ENCODE measurements at places on chromosomes 16 and 17.

GRCh38 chr17:4980644-4981216, 6.7 kb downstream of the CAMTA2 start:
- peak; percentile 68 for DNase-seq

- peak; percentile 60 for DNase-seq
Measured at GRCh38 chr16:11224096-11224893, 31.7 kb downstream of the SOCS1 start.

GRCh38 chr17:76419576-76420260, 33.2 kb downstream of the UBE2O start:
- no peak for DNase-seq

GRCh38 chr16:57564571-57565270, 22.3 kb downstream of the ADGRG5 start:
- DNase-seq, result no peak

DNA sequence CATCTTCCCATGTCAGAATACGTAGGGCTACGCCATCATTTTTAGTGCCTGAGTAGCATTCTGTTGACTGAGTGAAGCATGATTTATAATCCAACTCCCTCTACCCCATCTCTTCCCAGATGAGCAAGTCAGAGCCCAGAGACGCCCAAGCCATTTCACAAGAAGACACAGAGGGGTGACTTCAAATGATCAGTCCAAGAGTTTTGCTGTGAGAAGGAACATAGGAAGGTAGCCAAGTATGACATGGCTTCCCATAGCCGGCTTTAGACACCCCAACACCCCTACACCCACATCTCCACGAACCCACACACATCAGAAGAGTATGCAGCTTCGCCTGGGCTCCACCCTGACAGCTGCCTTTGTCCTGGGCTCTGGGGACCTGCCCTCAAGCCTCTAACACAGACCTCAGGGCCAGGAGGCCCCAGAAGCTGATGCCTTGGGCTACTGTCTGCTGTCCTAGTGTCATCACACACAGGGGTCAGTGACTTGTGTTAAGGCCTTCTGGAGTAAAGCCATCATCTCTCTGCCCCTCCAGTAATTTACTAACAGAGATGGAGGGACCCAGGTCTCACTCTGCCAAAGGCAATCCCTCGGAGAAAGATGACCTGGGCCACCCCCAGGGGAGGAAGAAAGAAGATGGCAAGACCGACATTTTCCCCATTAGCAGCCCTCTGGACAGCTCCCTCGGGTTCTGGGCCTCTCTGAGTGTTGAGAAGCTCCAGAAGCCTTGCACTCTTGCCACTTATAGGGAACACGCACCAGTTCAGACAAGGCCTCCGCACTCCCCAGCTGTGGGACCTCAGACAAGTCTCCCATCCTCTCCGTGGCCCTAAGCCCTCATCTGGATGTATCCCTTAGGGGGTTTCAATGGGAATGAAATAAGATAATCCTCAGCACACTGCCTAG, 38.7 kb upstream of the MRPS23 start:
- DNase-seq, result no peak

DNA sequence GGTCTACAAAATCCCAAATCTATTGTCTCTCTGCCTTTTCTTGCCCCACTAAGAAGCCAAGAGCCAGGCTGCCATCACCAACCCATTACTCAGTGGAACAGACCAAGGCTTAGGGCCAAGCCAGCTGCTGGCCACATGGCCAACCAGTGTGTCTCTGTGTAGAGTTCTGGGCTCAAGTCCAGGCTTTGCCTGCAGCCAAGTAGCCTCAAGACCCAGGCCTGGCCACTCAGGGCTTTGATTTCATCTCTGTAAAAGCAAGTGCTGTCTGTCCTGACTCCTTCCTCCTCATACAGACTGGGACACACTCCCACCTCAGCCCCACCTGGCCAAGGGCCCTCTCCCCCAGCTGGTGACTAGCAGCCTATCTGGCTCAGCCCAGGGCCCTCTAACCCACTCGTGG, 14.6 kb downstream of the SREBF1 start:
- no peak for DNase-seq

GRCh38 chr17:40086150-40087044, 14.0 kb downstream of the NR1D1 start:
- DNase-seq, result peak; percentile 73

GRCh38 chr16:75267631-75268264, 16.3 kb upstream of the BCAR1 start:
- no peak for DNase-seq

All from stimulated activated CD4-positive, alpha-beta T cell treated with anti-CD3 and anti-CD28 coated beads, Interleukin-4, amount 100 ng/mL, for 24 hours (primary cell).